ENCODE measurements at places on chromosomes 2 and 18.
A peak's percentile ranks its signal among the peaks of the same experiment; 100 is the strongest.

DNA sequence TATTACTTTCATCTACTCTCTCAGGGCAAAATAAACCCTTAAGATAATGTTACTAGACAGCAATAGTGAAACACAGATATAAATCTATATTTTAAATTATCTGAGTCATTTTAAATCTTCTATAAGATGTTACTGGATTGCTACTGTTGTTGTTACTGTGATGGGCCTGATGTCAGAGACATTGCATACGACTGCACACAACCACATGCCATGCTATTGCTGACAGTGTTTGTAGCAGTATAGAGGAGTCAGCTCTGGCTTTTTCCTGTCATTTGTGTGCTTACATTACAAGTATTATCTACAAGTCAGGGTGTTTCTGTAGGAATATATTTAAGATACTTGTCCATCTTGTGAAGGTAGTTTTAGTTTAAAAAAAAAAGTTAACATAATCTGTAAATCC lies 63.9 kb downstream of the CCDC148 start:
- DNase-seq, result no peak

DNA sequence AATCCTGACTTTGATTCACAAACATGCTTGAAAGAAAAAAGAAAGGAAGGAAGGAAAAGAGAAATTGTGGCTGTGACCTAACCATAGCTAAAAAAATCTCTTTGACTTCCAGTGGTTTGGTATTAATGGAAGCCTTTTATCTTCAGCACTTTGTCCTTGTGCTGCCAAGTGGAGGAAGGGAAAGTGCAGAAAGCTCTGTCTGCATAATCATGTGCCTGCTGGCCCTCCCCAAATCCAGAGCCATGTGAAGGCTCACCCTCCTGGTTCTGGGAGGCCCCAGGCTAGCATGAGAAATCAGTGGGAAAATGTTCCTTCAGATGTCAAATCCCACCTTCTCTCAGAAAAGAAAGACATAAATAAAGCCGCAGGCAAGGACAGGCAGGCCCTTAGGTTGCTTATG lies 48.3 kb upstream of the BMPR2 start:
- no peak for DNase-seq

DNA sequence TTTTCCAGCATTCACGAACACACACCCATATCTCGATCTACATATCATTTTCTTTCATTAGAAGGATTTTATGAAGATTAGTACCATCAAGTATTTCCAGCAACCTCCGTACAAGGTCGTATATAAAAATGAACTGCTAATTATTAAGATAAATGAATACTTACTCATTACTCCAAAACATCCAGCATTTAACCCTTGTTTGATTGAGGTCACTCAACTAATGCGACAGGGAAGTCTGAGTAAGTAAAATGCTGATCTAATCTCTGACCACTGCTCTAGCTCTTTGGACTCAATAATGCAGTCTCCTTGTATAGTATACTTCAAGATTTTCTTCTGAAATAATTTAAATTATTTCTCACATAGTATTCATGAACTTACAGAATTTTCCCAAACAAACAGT lies 2.0 kb downstream of the ABHD3 start:
- DNase-seq, result no peak

DNA sequence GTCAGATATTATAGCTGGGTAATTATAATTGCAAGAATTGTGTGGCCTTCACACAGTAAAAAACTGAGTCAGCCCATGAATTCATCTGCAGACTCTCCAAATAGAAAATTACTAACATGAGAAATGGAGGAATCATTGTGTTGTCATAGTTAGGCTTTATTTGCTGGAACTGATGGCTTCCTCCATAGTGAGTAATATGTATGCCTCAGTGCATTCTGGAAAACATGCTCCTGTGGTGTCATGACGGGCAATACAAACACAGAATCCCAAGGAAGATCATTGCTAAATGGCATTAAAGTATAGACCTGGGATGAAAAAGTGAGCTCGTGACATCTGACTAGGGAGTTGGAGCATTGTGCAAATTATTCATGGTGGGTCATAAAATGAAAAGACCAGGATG lies 23.6 kb upstream of the NMS start:
- DNase-seq, result no peak

DNA sequence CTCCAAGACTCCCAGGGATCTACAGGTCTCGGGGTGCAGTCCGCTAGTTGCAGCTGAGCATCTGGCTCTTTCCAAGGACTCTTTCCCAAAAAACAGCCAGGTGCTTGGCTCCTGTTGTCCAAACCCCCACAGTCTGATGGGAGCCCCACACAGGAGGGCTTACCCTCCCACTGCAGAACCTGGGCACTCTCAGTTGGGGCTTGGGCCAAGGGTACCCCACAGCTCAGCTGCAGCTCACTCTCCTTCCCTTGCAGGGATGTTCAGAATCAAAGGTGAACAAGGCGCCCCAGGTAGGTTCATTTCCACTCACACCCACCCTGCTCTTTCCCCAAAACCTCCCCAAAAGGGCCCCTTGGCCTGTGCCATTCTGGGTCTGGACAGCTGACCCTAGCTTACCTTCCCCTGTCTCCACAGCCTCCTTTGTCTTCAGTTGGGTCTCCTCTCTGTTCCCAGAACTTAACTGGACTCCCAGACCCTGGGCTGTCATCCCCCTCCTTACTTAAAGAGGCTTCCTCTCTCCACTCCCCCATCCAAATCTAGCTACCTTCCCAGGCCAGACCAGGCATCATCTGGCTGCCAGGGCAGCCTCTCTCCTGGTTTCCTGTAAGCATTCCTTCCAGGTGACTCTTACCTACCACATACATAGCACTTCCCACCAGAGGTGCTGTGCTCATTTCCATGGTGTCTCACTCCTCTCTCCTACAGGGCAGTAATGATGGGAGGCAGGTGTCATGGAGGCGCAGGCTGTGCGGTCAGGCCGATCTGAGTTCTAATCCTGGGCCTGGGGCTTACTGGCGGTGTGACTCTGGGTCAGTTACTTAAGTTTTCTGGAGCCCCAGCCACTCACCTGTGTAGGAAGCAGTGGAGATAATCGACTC lies 29.5 kb downstream of the MARCO start:
- no peak for DNase-seq

- DNase-seq, result peak; percentile 34
These were observed 8.3 kb downstream of the KCNE4 start for GRCh38 chr2:223060201-223060825.

DNA sequence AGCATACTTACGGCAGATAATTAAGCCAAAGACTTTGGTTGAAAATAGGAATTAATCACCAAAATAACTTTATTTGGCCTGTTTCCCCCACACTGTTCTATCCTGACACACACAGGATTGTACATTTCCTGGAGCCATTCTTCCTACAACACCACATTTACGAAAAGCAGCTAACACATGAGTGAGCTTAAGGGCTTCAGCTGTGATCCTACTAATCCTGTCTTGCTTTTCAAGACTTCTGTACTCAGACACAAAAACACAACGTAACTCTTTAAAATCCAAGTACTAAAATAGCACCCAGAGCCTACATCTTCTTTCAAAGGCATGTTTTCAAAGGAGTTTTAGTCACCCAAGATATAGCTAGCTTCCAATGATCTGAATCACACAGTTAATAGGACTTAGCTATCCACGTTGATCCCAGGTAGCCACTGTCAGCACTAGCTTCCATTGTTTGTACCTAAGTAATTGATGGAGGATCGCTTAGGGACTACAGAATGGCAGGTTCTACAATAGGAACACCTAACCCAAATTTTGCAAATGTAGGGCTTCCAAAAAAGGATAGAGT lies 42.8 kb upstream of the TTC39C start:
- DNase-seq, result no peak

DNA sequence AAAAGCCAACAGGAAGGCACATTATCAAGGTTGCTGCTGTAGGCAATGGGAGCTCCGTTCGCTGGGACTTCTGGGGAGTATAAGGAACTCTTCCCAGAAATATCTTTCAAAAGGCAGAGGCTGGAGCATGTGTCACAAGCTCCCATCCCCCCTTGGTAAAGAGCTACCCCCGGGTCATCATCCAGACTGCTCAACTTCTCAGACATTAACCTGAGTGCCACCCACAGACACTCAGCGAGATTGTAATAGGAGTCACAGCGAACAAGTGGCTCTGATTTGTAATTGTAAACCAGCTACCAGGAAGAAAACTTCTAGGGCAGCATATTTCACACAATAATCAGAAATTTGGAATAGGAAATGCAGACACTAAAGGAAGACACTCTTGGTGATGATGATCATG lies 290.2 kb upstream of the PARD3B start:
- no peak for DNase-seq

DNA sequence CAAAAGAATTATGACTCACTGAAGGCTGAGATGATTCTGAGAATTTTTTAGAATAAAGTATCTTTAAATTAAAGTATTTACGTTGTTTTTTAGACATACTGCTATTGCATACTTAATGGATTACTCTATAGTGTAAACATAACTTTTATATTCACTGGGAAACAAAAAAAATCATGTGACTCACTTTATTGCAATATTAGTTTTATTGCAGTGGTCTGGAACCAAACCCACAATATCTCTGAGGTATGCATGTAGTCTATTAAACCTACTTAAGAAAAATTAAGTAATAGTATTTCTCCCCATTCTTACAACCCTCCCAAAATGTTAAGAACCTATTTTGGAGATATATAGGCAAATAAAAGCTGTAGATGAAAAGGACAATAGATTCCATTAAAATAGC lies 142.9 kb upstream of the ZNF521 start:
- no peak for DNase-seq

DNA sequence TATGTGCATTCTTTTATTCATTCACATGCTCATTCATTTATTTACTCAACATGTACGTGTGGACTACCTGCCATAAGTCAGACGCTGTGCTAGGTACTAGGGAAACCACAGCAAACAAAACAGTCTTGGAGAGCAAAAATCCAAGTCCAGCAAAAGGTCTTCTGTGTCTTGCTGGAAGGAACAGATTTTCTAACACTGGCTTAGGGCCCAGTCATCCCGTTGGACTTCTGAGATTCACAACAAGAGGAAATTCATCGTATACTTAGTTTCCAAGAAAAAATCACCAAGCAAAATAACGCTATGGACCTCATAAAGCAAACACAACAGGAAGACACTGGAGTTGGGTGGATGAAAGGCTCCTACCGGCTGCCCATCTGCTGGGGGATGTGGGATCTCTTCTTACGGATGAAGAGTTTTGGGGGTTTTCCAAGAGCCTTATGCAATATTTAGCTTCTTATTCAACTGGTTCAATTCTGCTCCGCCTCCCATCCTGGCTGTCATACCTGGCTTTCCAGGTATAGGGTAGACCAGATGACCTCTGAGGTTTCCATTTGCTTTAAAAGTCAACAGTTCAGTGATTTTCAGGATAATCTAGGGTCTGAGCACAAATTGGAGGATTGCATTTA lies 262.7 kb downstream of the HAUS1 start:
- DNase-seq, result no peak

GRCh38 chr2:157182834-157183396 lies 74.6 kb upstream of the GALNT5 start:
- DNase-seq, result no peak

DNA sequence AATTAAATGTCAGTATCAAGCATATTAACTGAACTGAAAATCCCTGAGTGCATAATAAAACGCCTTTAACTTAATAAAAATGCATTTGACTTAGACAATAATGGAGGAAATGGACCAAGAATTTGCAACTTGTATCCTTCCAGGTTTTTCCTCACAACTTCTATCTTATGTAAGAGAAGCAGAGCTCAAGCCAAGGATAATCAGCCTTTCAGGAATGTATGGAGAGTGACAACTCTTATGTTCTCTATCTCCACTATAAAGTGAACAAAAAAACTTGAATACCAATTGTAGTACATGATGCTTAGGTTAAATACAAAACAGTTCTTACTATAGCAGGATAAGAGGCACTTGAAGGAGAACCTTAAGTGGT lies 64.8 kb upstream of the CYP26B1 start:
- DNase-seq, result no peak

DNA sequence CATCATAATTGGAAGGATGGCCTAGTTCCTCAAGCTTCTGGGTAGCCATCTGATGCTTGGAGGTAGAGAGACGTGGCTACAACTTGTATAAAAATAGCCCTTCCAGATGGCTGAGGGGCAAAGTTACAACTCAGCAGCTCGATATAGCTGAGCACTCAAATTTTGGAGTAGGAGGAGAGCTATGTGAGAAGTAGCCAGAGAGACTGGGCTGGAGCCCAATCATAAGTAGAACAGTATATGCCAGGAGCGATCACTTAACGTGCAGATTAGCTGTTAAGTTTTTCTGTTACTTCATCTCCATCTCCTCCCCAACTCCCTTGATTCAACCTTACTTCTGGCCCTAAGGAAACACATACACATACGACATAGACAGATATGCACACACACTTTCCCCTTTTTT lies 28.8 kb downstream of the CNRIP1 start:
- DNase-seq, result no peak

Data from head of caudate nucleus (tissue), 42 donors.